ENCODE measurements at places on chromosomes 12 and 14.

GRCh38 chr12:96375170-96375569 lies 25.1 kb downstream of the CDK17 start:
- DNase-seq = no peak

DNA sequence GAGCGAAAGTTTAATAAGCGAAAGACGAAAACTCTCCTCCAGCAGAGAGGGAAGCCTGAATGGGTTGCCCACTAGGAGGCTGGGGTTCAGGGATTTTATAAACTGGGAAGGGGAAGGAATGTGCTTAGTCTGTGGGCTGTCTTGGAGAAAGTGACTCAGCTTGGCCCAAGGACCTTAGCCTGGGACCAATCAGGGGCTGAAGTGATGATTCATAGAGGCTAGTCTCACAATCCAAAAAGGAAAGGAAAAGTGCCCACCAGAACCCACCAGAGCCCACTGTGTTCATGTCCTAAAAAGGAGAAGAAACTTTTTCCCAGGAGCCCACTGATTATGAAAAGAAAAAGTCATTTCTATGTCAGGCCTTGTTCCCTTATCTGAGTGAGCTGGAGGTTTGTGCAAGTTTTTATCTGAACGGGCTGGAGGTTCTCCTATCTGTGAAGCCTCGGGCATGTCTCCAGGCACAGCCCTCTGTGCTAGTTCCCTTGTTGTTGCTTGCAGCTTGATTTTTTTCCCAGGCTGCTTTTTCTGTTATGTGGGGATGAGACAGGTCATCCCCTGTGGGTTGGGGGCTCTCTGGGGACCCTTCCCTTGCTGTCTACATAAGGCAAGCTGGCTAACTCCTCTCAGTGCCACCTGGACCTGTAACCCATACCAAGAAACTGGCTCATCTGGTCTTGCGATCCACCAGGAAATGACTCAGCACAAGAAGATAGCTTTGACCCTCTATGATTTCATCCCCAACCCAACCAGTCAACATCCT lies 8.3 kb upstream of the GOLGA5 start:
- DNase-seq = no peak

GRCh38 chr14:68672609-68673285 lies 120.1 kb downstream of the ZFP36L1 start:
- DNase-seq = no peak

DNA sequence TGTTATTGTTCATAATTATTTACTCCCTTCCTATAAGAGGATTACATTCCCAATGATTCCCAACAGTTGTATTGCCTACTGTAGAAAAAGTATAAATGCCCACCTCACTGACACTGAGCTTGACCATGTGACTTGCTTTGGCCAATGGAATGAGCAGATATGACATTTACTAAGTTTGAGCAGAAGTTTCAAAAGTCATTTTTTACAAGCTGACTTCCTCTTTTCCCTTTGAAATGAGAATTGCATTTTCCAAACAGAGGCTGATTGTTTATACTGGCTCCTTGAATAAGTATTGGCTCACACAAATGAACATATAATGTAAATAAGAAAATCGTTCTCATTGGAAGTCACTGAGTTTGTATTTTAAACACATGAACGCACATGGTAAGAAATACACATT lies 116.4 kb upstream of the LRFN5 start:
- no peak for DNase-seq

DNA sequence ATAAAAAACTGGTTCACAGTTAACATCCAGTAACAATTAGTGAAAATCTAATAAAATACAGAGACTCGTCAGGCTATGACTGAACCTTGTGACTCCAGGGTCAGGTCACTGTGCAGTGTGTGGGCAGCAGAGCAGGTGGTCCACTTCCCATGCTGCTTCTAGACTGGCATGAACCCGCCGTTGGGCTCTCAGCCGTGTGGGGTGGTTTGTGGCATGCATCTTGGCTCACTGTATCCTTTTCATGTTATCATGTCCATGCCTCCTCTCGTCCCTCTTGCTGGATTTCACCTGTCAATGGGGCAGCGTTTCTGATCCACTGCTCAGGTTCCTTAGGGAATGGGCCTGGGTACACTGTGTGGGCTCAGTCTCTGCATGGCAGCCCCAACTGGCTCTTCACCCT lies 57.3 kb downstream of the EP400 start:
- no peak for DNase-seq

- no peak for DNase-seq
These were observed 249.7 kb downstream of the SPTSSA start for GRCh38 chr14:34212172-34212929.
